ENCODE measurements at places on chromosomes 3 and 15.

DNA sequence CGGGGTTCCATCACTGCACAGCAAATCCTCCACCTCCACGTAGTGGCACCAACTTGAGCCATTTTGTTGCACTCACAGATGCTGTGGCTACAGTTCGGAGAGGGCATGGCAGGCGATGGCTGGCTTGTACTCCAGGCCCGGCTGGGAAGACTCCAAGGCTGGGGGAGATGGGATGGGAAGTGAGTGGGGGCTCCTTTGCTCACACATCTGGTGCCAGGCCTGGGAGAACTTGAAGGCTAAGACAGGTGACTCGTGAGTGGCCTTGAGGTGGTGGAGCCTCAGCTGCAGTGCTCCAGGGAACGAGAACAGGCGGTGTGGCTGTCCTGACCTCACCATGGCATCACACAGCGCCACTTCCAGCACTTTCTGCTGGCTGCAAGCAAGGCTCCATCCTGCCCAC lies 87.9 kb downstream of the PLXNA1 start:
- no peak for DNase-seq

DNA sequence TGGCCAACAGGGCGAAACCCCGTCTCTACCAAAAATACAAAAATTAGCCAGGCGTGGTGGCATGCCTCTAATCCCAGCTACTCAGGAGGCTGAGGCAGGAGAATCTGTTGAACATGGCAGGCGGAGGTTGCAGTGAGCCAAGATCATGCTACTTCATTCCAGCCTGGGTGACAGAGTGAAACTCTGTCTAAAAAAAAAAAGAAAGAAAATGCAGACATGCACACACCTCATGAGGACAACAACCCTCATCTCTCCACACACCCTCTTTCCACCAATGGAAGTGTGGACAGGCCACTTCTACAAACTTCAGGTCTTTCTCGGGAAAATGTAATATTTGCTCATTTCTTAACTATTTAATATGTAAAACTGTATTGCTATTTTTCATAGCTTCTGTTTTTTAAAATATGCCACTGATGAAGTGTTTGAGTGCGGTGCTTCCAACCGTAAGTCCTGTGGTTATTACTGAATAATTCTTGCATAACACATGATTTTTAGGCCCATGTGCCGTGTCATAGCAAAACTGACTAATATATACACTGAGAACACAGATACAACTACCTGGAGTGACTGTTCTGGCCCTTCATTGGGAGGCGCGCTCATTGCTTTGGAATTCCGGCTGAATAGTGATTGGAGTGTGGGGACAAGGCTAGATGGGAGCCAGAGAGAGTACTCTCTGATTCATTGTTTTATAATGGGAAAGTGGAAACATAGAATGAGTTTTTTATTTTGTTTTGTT lies 23.1 kb downstream of the LRRC31 start:
- no peak for DNase-seq

DNA sequence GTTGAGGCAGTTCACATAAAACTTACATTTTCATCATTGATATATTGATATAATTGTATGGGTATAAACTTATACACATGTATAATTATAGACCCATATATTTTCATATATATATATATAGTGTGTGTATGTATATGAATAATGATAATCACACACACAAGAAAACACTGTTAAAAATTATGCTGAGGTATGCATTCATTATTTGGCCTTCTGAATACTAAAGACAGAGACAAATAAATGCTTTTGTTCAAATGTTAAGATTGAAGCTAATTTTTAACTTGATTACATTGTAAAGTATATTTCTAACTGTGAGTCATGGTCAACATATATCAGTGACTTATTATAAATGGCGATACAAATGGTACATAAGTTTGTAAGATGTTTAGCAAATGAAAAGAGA lies 888.8 kb downstream of the OTOL1 start:
- DNase-seq: no peak

DNA sequence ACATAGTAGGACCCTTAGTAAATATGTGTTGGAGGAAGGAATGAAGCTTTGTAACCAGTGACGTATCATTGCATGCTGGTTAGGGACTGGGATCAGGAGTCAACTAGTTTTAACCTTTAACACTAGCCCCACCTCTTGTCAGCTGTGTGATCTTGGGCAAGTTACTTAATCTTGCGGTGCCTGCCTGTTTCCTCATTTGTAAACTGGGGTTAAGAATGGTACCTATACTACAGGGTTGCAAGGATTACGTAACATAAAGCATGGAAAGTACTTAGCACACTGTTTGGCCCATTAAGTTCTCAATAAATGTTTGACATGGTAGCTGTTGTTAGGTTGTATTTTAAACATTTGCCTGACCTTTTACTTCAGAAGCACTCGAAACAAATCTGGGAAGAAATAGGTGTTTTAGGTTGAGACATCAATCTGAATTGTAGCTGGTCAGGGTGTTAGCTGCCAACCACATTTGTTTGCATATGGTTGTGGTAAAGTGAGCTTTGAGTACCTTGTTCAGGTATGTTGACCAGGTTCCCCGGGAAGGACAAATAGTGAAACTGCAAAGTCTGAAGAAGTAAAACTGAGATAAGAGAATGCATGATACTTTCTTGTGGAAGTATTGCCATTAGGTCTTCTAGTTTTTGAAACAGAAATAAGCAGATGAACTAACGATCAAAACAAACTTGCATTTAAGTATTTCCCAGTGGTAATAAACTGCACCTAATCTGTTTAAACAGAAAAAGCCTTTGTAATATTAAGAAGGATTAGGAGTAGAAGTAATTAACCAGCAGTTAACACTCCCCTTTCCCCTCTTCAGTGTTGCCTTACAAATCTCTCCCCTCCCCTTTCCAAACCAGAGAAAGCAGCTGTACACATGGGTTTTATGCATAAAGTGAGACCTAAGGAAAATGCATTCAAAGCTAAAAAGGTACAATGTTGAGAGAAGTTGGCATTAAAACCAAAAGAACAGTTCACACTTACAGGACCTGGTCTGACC lies 25.8 kb upstream of the SCAANT1 start:
- no peak for DNase-seq

GRCh38 chr3:10505050-10505790 lies at the start of gene ATP2B2:
TSS of gene ATP2B2 (minus strand) at chr3:10505586. CDS start at chr3:10449543, 56,043 bp downstream.
- DNase-seq: peak; percentile 29

DNA sequence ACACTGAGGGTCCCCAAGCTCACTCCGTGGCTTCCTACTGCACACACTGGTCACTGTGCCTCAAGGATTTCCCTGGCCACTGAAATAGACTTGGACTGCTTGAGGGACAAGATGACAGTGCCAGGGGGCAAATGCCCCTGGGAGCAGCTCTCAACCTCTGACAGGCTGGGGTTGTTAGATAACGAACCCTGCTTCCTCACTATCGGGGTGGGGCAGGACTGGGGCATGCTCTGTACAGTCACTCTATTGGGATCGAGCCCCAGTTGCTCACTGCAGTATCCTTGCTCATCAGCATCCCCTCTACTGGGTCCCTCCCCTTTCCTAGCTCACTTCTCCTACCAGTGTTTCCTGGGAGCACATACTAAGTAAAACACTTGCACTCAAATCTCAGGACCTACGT lies 610.8 kb downstream of the NTRK3 start:
- DNase-seq: no peak

GRCh38 chr3:139006051-139006716 lies at the start of gene PRR23A:
TSS of gene PRR23A (minus strand) at chr3:139006268. CDS start at chr3:139006268, 0 bp downstream.
- no peak for DNase-seq

GRCh38 chr3:40381904-40382616 lies 4.9 kb upstream of the ENTPD3 start:
- no peak for DNase-seq

- no peak for DNase-seq
These were observed 587 bp upstream of the TNK2 start for GRCh38 chr3:195908694-195909581.

- no peak for DNase-seq
These were observed 123.9 kb downstream of the RSRC1 start for GRCh38 chr3:158233791-158234190.

DNA sequence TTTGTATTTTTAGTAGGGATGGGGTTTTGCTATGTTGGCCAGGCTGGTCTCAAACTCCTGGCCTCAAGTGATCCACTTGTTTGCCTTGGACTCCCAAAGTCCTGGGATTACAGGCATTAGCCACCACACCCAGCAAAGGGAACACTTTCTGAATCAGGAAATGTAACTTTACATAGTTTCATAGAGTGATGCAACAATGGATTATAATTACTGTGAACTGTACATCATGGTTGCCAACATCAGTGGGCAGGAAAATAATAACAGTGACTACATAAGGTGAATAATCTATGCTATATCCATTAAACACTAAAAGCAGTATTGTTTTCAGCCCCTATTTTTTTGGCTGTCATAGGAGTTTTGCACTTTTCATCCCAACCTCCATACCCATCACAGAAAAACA lies 5.0 kb upstream of the KPNA1 start:
- DNase-seq: no peak

Measured in midbrain (tissue), 1 donor.